Heart left ventricle (tissue), 16 donors: ENCODE measurements at places on chromosomes 13 and 19. TPM values are rescaled to one million over a fixed set of nuclear protein-coding genes. Genes with fewer than 3 reads are reported as not detected.

Gene ZSCAN4
- not detected for total RNA-seq

Gene ZNF560
- not detected for total RNA-seq

Gene CD70
- not detected for total RNA-seq

Gene FCAR
- total RNA-seq, result not detected

Gene SLAIN1
- 12.1 TPM for total RNA-seq

Gene FBN3
- not detected for total RNA-seq

Gene PPP6R1
- total RNA-seq, result 43.4 TPM

Gene S1PR5
- total RNA-seq, result 0.69 TPM

Gene PPP1R13L
- total RNA-seq, result 139 TPM

Gene PABPC3
- not detected for total RNA-seq

Gene SHISA2
- 0.12 TPM for total RNA-seq

Gene ITPKC
- total RNA-seq, result 12.7 TPM

Gene KLF1
- not detected for total RNA-seq

Gene SLC10A2
- not detected for total RNA-seq

Gene SPACA4
- not detected for total RNA-seq

Gene ATP1A3
- 231 TPM for total RNA-seq

Gene GPR12
- not detected for total RNA-seq

Gene CPB2
- total RNA-seq, result not detected

Gene FREM2
- 0.18 TPM for total RNA-seq

Gene LRRC4B
- 0.35 TPM for total RNA-seq

Gene LAIR1
- total RNA-seq, result 3.9 TPM

Gene SCN1B
- total RNA-seq, result 53.2 TPM

Gene CYP4F8
- total RNA-seq, result not detected

Gene CCDC70
- not detected for total RNA-seq

Gene AP1M1
- total RNA-seq, result 46.3 TPM

Gene INSR
- 98.8 TPM for total RNA-seq

Gene SLC8A2
- total RNA-seq, result 0.08 TPM

Gene PINLYP
- 0.81 TPM for total RNA-seq

Gene VSTM2B
- not detected for total RNA-seq

Gene ZNF30
- 13.4 TPM for total RNA-seq

Gene PEPD
- total RNA-seq, result 29.1 TPM

Gene ZNF430
- 3.9 TPM for total RNA-seq

Gene RGL3
- 5.0 TPM for total RNA-seq

Gene C1QTNF9
- total RNA-seq, result not detected

Gene TMEM259
- total RNA-seq, result 109 TPM

Gene ATP7B
- total RNA-seq, result 4.3 TPM

Gene KCTD12
- total RNA-seq, result 31.3 TPM

Gene GZMM
- total RNA-seq, result 0.54 TPM

Gene OR7G1
- total RNA-seq, result not detected

Gene IL17D
- 0.48 TPM for total RNA-seq

Gene CYP2A6
- total RNA-seq, result not detected

Gene OR10H1
- 0.07 TPM for total RNA-seq

Gene PRODH2
- total RNA-seq, result not detected

Gene PGLYRP2
- not detected for total RNA-seq

Gene CLEC17A
- not detected for total RNA-seq

Gene ADAMTSL5
- 38.2 TPM for total RNA-seq

Gene ZNF844
- total RNA-seq, result 14.3 TPM

Gene ICAM4
- total RNA-seq, result 0.68 TPM

Gene KIR3DL1
- total RNA-seq, result not detected

Gene RUBCNL
- 0.25 TPM for total RNA-seq

Gene TMC4
- 2.3 TPM for total RNA-seq

Gene ZNF493
- 7.2 TPM for total RNA-seq

Gene TMEM150B
- total RNA-seq, result 1.2 TPM
